Stimulated activated CD8-positive, alpha-beta memory T cell treated with anti-CD3 and anti-CD28 coated beads, Interleukin-15, amount 100 ng/mL, for 4 hours (primary cell): ENCODE measurements at places on chromosomes 7 and 10.

DNA sequence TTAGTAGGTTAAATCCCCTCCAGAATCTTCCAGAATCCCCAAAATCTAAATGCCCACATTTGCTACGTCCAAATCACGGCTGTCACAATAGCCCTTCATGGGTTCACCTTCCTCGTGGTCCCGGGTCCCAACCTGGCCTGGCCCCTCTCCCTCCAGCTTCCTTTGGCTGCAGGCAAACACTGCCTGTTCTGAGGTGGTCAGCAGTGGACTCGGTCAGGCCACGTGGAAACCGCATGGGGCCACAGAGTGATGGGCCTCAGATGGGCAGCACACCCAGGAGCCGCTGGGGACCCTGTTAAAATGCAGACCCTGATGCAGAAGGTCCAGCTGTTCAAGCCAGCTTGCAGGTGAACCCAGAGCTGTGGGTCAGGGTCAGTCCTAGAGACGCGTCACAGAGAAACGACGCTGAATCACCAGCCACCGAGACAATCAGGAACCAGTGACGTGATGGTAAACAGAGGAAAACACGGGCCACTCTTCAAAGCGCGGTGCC lies 588.6 kb downstream of the DNAJB6 start:
- DNase-seq, result no peak

DNA sequence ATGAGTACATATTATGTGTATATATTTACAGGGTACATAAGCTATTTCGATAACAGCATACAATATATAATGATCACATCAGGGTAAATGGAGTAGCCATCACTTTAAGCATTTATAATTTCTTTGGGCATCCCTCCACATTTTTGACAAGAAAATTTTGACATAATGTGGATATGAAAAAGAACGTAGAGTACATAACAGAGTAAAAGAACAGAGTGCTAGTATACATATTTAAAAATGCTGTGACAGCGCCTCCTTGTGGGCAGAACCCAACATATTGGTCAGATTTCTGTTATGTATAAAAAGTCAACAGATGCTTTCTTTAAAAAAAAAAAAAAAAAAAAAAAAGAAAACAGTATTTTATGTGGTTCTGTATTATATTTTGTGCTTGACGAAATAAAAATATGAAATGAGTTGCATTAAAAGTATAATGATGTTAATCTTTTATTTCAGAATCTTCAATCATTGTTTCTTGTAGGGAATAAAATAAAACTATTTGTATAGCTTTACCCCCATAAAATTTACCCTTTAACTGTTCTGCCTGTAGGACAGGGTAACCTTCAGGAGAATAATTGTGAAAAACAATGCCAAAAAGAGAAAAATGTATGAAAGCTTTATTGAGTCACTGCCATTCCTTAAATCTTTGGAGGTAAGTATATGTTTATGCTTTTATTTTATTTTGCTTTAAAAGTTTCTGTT lies 18.3 kb upstream of the HBP1 start:
- peak; percentile 13 for DNase-seq

DNA sequence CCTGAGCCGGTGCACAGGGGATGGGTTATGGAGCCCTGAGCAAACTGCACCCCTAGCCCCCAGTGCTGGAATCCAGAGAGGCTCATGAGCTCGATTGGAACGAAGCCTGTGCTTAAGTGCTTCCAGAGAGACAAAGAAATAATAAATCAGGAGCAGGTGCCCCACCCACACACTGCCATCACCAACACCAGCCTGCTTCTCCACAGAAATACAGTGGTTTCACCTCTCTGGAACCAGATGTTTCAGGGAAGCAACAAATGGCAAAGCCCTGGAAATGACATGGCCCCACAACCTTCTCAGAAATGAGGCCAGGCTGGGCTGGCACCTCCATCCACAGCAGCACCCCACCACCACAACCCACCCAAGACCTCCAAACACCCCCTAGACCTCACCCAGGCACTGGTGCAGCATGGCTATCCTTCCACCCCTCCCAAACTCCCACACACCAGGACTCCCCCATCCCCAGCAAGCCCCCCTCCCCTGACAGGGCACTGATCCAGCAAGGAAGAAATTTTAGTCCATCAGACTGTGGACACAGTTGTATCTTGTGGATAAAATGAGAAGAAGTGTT lies 4.1 kb upstream of the SLC18A3 start:
- no peak for DNase-seq

GRCh38 chr7:151761231-151761630 lies 115.7 kb downstream of the PRKAG2 start:
- DNase-seq, result no peak
